ENCODE measurements at places on chromosomes 3 and 15.

DNA sequence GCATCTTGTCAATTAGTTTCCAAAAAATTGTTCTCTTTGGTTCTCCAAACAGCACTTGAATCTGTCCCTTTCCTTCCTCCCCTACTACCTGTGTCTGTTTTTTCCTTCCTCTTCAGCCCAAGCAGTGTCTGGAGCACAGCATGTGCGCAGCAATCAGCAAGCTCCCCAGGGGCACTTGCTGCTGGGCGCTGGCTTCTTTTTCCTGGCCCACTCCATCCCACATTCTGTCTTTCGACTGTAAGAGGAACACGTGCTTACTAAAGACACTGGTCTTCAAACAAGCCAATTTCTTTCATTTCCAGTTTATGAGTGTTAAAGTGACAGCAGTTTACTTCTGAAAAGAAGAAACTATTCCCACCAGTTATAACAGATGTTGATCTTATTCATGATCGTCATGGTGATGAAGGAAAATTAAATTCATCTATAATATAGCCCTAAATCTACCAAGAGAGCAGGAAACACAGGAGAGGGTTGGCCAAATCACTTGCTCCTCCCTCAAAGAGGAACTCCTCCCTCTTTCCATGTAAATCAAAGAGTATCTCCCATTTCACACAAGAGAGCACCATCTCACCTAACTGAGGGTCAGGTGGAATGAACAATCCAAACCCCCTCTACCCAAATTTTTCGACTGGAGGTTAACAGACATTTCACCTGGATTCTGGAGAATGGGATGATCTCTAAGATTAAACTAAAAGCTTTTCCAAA, 115.4 kb downstream of the IGF2BP2 start:
- no peak for DNase-seq

- no peak for DNase-seq
Observed at GRCh38 chr15:89116404-89116803, 28.1 kb downstream of the ABHD2 start.

- no peak for DNase-seq
Observed at GRCh38 chr3:172157564-172158258, 118.3 kb downstream of the FNDC3B start.

DNA sequence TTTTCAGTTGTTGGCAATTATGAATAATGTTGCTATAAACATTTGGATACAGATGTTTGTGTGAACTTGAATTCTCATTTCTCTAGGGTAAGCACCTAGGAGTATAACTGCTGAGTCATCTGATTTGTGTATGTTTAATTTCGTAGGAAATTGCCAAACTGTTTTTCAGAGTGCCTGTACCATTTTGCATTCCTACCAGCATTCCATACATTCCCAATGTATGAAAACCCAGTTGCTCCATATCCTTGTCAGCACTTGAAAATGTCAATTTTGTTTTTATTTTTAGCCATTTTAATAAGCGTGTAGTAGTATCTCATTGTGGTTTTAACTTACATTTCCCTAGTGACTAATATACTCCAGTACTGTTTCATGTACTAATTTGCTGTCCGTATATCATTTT, 98.5 kb upstream of the TSC22D2 start:
- DNase-seq, result no peak

DNA sequence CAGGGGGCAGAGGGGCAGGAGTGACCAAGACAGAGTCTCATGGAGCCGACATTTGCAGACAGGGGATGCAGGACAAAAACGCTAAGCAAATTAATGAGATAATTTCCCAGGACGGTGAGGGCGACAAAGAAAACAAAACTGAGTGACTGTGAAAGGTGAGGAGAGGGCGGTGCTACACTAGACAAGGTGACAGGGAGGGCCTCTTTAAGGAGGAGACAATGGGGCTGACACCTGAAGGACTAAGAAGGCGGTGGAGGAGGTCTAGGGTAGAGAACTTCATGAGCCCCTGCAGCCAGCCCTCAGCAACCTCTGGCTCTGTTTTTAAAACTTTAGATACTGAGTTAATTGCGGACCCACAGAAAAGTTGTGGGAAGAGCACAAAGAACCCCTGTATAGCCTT, 41.6 kb downstream of the IQSEC1 start:
- no peak for DNase-seq

- DNase-seq, result no peak
Observed at GRCh38 chr3:6542795-6543194, 318.1 kb upstream of the GRM7 start.

DNA sequence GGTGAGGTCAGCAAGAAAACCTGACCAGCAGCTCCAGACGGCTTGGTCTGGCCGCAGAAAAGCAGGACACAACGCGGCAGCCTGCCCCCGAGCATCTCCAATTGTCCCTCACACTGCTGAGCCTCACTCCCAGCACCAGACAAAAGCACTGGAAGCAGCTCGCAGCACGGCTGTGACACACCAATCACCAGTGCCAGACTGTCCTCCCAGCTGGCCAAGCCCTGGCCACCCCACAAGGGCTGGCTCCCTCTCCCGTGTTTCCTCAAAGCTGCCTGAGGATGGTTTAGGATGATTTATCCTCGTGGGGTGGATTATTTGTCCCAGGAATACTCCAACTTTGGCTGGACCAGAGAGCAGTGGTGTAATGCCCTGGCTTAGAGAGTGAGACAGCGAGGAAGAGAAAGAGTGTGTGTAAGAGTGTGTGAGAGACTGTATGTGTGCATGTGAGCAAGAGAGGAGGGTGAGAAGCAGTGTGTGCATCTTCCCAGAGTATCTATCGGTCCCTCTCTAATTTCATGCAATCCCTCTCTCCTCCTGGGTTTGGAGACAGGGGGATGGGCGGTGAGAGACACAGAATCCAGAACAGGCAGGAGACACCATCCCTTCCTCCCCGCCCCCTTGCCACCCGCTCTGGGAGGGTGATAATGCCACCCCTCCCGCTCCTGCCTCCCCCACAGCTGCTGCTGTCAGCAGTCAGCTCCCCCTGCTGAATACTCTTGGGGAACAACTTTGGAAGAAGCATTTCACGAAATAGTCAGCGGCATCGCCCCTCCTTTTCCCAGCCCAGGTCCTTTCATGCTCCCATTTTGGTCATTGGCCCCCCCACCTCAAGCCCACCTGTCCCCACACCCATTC, 34.2 kb downstream of the SEMA5B start:
- no peak for DNase-seq

- no peak for DNase-seq
Observed at GRCh38 chr15:32870240-32871033, 152.6 kb downstream of the GREM1 start.

- no peak for DNase-seq
Observed at GRCh38 chr3:32113566-32113965, 7.1 kb downstream of the GPD1L start.
